Dorsolateral prefrontal cortex (tissue), 122 donors: ENCODE measurements at places on chromosomes 6 and 20.
A peak's percentile ranks its signal among the peaks of the same experiment; 100 is the strongest.

- DNase-seq, result no peak
Measured at GRCh38 chr6:134472661-134473060, 154.7 kb upstream of the SGK1 start.

GRCh38 chr6:34236131-34236442 is 586 bp upstream of the HMGA1 start:
- no peak for DNase-seq

DNA sequence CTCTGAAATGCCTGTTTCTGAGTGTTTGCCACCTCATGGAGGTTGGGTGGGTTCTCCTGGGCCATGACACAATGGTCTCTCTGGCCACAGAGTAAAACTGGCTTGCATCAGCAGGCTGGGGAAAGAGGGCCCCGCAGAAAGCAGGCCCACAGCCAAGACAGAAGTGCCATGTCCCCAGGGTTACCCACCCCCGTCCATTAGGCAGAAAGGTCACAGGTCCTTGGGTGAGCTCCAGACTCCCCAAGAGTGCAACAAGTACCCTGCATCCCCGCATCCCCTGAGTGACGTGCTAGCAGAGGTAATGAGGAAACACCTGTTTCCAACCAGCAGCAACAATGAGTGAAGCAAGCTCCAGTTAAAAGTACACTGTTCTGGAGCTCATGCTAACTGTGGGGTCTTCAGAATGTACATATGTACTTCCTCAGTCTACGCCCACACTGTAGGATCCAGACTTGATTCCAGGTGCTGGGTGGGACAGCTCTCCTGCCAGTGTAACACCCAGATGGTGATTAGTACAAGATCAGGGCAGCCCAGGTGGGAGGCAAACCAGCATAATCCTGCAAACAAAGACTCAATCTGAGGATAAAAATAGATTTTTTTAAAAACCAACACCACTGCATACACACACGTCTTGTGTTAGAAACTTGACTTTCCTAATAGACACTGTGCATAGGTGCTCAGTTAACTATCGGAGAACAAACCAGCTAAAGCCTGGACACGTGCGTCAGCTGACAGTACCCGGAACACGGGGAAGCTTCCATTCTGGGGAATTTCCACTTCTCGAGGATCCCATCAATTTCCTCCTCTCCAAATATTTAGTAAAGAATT is 31.5 kb downstream of the RRBP1 start:
- no peak for DNase-seq

- no peak for DNase-seq
Measured at GRCh38 chr6:37072526-37072925, 67.1 kb downstream of the FGD2 start.

DNA sequence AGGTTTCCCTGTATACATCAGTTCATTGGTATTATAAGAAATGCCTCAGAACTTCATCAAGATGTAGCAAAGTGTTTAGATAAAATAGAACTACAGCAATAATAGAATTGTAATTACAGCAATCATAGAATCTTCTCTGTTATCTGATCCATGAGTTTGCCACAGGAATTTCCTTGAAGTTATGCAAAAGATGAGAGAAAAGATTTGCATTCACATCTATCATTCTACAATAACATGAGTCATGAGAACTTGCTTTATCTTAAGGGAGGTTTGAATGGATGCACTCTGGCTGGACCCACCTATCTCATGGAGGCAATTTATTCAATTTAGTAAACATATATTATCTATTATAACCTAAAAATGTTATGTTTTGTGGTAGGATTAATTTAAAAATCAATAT is 329.8 kb upstream of the EPHA7 start:
- DNase-seq, result no peak

GRCh38 chr6:15431762-15432483 is 186.1 kb downstream of the JARID2 start:
- no peak for DNase-seq

DNA sequence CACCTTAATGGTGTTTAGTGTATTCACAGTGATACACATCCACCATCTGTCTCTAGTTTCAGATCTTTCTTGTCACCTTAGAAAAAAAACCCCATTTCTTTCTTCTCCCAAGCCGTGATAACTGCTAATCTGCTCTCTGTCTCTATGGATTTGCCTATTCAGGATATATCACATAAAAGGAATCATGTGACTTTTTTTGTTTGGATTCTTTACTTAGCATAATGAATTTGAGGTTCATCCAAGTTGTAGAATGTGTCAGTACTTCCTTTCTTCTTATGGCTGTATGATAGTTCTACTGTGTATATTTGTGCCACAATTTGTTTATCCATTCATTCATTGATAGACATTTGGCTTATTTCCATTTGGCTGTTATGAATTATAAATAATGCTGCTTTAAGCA is 57.1 kb downstream of the ITCH start:
- DNase-seq, result no peak

GRCh38 chr6:28142446-28142845 is 763 bp downstream of the ZKSCAN8 start:
- DNase-seq, result no peak

DNA sequence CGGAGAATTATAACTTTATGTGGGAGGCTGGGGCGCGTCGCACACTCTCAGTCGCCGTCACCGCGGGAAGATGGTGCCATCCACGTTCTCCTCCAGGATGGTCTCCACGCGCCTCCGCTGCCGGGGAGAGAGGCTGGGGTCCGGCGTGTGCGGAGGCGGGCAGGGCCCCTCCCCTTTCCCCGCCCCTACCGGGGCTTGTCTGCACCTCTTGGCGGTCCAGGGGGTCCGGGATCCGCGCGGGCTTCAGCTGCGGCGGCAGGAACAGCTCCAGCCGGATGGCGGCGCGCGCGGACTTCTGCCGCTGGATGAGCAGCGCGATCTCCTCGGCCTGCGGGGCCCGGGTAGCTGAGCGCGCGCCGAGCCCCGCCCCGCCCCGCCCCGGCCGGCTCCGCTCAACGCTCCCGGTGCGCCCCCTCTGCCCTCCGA is 807 bp downstream of the LKAAEAR1 start:
- DNase-seq, result peak; percentile 85

DNA sequence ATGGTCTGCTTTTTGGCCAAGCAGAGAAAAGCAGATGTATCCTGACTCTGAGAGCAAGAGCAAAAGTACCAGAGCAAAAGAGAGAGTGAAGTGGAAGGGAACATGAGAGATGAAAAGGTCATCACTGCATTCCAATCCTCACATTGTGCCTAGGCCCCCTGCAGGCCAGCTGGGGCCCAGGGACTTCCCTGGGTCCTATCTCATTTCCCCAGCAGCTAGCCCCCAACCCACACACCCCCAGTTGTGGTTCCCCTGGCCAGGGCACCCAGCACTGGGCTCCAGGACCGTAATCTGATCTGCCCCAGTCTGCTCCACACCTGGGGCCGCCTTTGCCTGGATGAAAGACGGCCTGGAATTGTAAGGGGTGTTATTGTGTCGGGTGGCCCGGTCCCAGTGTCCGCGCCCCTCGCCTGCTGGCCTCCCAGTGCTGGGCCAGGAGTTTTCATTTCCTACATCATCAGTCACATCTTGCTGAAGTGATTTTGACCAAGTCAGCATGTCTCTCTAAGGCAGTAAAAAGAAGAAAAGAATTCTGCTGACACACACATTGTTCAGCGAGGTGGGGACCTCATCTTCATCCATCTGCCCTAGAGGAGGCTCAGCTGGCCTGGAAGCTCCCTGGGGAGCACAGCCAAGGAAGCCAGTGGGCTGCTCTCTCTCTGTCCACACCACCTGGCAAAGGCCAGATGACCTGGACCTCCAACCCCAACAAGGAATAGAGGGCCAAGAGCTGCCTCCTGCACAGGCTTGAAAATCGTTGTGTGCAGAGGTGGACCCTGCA is 4.0 kb upstream of the BMP7 start:
- DNase-seq, result no peak

GRCh38 chr6:37990762-37991525 is 171.4 kb downstream of the ZFAND3 start:
- no peak for DNase-seq
